Activated CD8-positive, alpha-beta memory T cell treated with anti-CD3 and anti-CD28 coated beads for 4 hours (primary cell): ENCODE measurements at places on chromosomes 12 and 14.

DNA sequence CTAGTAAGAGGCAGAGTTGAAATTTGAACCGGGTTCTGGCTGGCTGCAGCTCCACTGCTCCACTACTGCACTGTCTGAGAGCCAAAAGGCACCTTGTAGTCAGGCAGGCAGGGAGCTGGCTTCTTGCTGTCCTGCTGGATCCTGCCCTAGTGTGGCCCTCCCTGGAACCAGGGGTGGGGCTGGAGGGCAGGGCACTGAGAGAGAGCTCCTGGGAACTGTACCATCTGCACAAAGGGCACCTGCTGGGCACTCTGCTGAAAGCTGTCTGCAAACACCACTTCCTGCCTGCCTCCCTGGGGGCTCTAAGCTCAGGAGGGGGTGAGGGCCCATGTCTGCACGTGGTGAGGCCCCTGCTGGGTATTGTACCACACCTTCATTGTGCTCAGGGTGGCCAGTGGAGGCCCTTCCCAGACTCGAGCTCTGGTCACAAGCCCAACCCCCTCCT lies 19.0 kb upstream of the TCL1B start:
- no peak for DNase-seq

- no peak for DNase-seq
These were observed 178.6 kb downstream of the SNAPC1 start for GRCh38 chr14:61940666-61941420.

DNA sequence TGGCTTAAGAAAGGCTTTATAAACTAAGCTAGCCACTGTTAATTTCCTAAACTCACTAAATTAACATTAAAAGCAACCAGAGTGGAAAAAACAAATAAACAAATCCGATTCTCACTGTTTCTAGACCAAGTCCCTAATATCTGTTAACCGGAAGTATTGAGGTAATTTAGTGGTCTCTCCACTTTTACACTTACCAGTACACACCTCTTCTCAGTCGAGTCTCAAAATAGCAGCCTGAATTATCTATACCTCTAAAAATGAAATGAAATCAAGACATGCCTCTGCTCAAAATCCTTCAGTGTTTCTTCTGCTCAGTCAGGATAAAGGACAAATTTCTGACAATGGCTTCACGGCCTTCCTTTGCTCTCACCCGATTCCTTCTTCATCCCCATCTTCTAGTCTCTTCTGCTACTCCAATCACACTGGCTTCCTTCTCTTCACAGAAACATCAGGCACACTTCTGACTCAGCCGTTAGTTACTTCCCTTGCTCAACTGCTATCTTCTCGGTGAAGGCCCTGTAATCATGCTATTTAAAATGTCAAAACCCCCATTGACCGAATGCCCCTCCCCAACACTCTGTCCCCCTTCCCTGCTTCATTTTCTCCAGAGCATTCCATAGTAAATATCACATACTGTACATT lies 161.3 kb downstream of the KITLG start:
- no peak for DNase-seq

DNA sequence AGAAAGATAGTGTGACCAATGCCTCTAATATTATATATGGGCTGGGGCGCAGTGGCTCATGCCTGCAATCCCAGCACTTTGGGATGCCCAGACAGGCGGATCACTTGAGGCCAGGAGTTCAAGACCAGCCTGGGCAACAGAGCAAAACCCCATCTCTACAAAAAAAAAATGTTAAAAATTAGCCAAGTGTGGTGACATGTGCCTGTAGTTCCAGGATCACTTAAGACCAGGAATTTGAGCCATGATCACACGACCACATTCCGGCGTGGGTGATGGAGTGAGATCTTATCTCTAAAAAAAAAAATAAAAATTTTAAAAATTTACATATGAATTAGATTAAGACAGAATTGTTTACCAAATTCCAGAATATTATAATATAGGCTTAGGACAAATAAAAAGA lies 12.0 kb downstream of the TM7SF3 start:
- DNase-seq, result no peak

GRCh38 chr12:121060149-121061001 lies 21.3 kb upstream of the OASL start:
- DNase-seq, result peak; percentile 21

GRCh38 chr14:74949859-74950573 lies 5.4 kb downstream of the PGF start:
- no peak for DNase-seq

- no peak for DNase-seq
These were observed 52.7 kb upstream of the ZDHHC17 start for GRCh38 chr12:76711241-76711640.

DNA sequence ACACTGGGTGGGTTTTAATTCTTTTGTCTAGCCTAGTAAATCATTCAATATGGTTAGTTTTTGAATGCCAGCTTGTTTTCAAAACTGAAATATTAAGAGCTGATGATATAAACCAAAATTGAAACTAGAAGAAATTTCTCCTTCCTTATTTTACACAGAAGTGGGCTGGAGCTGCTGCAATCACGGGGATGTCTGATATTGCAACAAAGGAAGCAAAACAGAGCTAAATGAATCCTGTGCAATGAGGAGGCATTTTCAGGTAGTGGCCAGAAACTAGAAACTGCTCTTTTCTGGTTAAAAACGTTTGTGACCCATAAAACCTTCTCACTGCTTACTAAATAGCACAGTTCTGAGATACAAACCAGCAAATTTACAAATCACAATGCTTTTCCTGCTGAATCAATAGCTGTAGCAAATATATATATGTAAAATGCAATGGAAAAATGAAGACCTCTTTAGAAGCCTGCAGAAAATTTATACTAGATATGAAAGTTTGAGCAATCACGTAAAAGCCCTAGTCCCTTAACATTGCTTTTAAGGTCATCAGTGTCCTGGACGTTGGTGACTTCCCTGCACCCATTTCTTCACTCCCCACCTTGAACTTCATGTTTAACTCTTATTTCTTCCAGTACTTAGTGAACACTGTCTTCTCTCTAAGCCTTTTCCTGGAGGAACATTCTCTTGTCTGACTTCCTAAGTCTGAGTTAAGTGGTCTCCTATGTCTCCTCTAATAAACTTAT lies 15.9 kb upstream of the LRRK2 start:
- DNase-seq, result no peak

DNA sequence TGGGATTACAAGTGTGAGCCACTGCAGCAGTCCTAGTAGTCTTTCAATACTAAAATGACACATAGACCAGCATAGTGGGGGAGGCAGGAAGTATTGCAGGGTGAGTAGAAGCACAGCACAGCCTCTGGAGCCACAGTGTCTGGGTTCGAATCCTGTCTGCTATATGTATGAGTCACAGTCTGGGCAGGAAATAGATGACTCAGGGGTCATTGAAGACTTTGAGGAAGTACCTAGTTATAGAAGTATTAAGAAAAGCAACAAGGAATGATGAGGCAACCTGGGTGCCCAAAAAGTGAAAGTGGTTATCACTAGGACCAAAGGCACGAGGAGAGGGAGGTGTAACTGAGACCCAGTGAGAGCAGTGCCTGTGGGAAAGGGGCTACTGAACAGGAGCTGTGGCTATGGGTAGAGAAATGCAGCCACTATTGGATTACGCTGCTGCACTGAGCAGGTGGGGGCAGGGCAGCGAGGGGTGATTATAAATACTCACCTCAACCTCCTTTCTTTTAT lies 124.0 kb downstream of the PDE3A start:
- DNase-seq, result no peak

- no peak for DNase-seq
These were observed 17.4 kb upstream of the NAP1L1 start for GRCh38 chr12:76101739-76102385.

DNA sequence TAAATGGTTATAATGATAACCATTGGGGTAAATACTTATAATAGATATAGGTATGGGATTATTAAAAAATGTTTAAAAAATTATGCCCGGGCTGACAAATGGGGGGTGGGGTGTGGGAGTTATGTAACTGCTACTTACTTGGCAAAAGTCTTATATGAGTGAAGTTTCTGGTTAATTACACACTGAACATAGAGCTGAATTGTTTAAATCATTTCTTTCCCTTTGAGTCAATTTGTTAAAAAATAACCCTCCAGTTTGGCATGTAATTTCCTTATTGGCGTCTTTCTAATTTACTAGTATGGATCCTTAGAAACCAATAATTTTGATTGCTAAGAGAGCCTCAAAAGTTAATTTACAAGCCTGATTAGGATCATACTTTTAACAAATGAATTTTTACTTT lies 16.7 kb downstream of the PAH start:
- no peak for DNase-seq

DNA sequence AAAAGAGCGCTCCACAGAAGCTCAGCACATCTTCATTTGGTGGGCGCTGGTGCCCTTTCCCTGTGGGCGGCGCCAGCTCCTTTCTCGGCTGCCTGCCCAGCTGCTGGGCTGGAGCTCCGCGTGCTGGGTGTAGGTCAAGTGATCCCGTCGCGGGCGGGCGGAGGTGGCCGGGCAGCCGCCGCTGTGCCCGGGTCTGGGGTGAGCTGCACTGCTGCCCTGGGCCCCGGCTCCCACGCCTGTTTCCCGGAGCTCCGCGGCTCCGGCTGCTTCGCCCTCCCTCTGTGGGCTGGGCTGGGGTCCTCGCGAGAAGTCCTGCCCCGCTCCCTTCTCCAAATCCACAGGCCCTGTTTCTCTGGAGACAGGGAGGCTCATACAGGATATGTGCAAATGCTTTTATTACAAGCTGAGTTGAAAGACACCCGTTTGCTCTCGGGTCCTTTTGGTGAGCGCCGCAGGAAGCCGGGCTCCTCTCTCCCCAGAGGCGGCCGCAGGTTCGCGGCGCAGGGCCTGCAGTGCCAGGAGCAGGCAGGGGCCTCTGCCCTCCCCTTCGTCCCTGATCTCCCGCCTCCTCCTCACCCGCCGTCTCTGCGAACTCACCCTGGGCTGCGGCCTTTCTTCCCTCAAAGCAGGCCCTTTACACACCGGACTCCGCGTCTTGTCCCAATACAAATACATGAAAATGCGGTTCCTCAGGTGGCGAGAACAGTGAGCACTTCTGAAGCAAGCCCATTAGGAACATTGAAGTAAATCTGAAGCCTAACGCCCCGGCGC lies 67.8 kb upstream of the CAPRIN2 start:
- no peak for DNase-seq

DNA sequence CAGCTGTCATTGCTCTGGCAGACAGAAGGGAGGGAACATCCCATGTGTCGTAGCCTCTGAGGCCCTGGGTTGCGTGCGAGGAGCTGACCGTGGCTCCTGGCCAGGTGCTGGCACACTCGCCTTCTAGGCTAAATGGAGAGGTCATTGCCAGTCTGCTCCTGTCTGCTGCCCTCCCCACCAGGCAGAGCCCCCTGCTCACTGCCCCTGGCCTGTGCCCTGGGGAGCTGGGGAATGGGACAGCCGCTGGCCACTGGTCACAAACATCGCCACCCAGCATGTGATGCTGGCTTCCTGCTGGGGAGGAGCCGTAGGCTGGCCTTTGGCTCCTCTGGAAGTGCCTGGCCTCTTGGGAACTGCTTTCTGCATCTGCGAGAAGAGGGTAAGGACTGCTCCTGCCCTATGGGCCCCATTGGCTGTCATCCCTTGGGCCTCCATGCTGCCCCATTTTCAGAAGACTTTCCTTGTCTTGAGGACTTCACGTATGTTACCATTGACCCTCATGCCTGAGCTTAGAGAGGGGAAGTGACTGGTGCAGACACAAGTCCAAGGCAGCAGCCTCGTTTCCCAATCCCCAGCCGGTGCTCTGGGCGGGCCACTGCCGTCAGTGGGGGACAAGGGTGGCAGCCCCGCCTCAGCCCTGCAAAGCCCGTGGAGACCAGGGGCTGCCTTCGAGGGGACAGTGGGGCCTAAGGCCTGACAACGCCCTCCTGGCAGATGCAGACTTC lies 2.0 kb upstream of the TNFAIP2 start:
- DNase-seq, result no peak

- DNase-seq, result no peak
These were observed 65.0 kb downstream of the CHGA start for GRCh38 chr14:92987713-92988510.

GRCh38 chr14:33754261-33754660 lies 196.6 kb downstream of the EGLN3 start:
- no peak for DNase-seq

DNA sequence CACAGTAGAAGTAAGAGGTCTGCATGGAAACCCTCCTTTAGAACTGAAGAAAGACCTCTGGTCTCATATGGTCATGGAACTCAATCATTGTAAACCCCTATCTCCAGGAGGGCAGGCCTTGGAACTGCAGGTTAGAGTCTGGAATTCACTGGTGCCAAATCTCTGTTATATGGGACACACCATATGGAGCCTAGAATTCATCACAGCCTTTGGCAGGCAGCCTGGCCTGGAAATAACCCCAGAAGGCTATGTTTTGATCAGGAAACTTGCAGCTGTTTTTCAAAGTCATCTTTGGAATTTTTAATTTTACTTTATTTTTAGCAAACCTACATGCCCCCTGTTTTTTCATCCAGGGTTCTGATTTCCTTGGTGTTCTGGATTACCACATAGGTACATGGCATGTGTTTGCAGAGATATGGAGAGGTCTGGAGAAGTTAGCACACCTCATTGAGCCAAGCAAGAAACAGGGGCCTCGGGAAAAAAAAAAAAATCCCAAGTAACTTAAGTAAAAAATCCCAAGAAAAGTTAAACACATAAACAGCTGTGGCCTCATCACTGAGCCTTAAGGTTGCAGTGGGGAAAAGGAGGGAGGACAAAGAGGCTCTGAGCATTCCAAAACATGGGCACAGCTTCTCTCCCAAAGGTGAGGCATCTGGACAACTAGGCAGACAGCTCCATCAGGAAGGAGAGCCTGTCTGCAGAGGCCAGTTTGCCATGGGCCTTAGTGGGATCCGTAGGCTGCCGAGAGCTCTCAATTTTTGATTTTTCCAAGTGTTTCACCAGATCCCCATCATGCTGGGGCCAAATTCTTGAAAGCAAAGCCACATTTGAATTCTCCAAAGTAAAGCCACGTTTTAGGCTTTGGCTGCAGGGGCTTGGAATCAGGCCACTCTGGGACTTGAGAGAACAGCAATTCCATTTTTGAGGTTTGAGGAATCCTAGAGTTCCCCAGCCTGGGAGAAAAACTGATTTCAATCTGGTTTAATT lies 339.6 kb upstream of the TBX3 start:
- no peak for DNase-seq

DNA sequence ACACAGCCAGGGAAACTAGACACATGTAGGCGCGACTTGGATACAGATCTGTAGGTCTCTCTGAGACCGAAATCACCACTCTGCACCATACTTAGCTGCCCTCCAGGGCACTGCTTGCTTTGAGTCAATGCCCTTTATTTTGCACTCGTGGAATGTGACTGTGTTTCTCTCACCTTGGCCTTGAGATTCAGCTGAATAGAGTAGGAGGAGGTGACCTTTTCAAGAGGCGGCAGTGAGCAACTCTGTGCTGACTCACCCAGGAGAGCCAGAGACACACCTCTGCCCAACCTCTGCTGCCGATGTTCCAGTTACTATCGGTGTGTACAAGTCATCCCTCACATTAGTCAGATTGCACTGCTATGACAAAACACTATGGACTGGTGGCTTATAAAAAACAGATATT lies 583.4 kb downstream of the VRK1 start:
- DNase-seq, result peak; percentile 27

DNA sequence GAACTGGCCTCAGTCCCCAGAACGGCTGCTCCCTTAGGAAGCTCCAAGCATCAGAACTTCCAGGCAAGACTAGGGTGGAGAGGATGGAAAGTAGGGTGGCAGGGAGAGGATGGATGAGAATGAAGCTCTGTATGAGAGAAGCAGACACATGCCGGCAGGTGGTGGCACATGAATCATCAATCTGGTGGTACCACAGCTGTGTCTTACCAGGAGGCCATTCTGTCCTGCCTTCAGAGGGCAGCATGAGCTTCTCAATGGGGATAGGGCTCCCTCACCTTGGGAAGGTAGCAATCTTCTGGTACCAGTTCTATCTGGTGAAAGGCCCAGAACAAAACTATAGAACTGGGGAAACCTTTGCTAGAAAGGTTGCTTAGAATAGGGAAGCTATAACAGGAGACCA lies 55.4 kb upstream of the PYGL start:
- no peak for DNase-seq

GRCh38 chr12:111685322-111685810 lies 390 bp downstream of the BRAP start:
- DNase-seq, result no peak
